ENCODE measurements at places on chromosomes 4 and X. TPM values are rescaled to one million over a fixed set of nuclear protein-coding genes. Genes with fewer than 3 reads are reported as not detected.
A peak's percentile ranks its signal among the peaks of the same experiment; 100 is the strongest.

PHOX2B gene
- not detected for total RNA-seq

- H3K4me1 ChIP-seq, result no peaks in the 10 kb centered on the region
- no peak for DNase-seq
- no peaks in the 10 kb centered on the region for H3K27me3 ChIP-seq
- no peak overlapping the region for H3K27ac ChIP-seq
Observed at GRCh38 chr4:8643441-8643840, 50.9 kb downstream of the CPZ start.

MAGEA2 gene
- not detected for total RNA-seq

GRCh38 chr4:65880594-65880993 lies 210.3 kb upstream of the EPHA5 start:
- H3K4me3 ChIP-seq, result no peak overlapping the region
- no peaks in the 10 kb centered on the region for H3K36me3 ChIP-seq
- DNase-seq, result no peak
- H3K27ac ChIP-seq, result no peak overlapping the region

MND1 gene
- 35.1 TPM for total RNA-seq

MAGEA12 gene
- total RNA-seq, result not detected

GRCh38 chrX:113929004-113929403 lies 654.9 kb upstream of the HTR2C start:
- no peak overlapping the region for H3K27ac ChIP-seq
- H3K27me3 ChIP-seq, result no peaks in the 10 kb centered on the region
- no peaks in the 10 kb centered on the region for H3K36me3 ChIP-seq
- H3K4me1 ChIP-seq, result no peaks in the 10 kb centered on the region

DNA sequence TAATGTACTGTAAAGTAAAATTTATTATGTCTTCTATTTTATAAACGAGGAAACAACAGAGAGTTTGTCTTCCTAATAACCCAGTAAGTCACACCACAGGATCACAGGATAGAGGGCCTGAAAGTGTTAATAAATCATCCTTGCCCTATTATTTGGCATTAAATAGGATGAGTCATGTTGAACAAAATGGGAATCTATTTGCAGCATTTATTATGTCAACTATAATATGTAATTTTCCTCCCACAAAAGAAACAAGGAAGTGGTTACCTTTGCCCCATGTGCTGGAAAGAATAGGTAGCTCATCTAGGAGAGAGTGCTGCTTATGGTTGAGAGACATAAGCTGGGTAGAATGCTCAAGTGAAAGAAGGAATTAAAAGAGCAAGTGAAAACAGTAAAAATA lies 237.6 kb upstream of the NDST3 start:
- no peak overlapping the region for H3K4me3 ChIP-seq
- DNase-seq, result no peak
- H3K27ac ChIP-seq, result no peak overlapping the region
- no peaks in the 10 kb centered on the region for H3K27me3 ChIP-seq
- H3K36me3 ChIP-seq, result no peaks in the 10 kb centered on the region

GRCh38 chrX:115504167-115504566 lies 56.8 kb upstream of the PLS3 start:
- no peaks in the 10 kb centered on the region for H3K36me3 ChIP-seq
- no peaks in the 10 kb centered on the region for H3K27me3 ChIP-seq
- no peak for DNase-seq
- H3K4me1 ChIP-seq, result no peaks in the 10 kb centered on the region
- H3K4me3 ChIP-seq, result no peak overlapping the region

DNA sequence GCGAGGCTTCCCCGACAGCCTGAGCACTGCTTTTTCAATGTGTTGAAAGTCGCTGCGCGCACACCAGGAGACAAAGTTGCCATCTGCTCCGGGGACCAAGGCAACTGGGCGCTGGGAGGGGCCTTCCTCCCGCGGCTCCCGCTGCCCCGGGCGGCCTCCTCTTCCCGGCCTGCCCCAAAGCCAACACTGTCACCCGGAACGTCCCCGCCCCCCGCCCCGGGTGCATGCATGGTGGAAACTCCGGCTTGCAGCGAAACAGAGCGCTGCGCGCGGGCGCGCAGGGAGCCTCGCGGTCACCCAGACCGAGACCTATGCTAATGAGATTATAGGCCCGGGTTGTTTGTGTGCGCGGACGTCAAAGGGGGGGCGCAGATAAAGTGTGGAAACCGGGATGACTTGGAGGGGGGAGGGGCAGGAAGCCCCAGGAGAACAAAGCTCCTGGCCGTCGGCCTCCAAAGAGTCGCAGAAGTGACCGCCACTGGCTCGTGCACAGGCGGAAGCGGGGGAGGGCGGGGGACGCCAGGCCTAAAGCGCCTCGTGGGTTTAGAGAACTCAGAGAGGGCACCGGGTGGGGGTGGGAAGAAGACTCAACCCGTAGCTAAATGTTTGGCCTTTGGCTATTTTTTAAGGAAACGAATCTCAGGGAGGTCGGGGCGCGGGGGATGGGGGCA lies 88.8 kb downstream of the BCOR start:
- no peaks in the 10 kb centered on the region for H3K27me3 ChIP-seq
- no peak overlapping the region for H3K4me3 ChIP-seq
- no peak overlapping the region for H3K27ac ChIP-seq
- H3K36me3 ChIP-seq, result no peaks in the 10 kb centered on the region
- H3K4me1 ChIP-seq, result peaks cover 33% of the 10 kb centered on the region

DNA sequence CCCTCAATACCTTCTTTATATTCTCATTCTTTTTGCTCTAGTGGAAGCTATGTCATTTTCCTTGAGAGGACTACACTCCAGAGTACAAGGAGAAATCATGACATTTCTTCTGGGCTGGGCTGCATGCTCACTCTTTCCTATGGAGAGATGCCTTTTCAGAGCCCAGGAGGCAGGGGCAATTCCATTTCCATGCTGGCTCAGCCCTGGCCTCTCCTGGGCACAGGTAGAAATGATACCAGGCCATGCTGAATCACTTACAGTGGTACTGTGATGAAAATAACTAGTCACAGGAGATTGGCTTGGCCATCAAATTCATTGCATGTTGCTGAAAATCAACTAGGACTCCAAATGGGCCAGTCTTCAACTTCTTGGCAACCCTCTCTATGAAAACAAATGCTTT lies 34.0 kb upstream of the PPARGC1A start:
- H3K27ac ChIP-seq, result peak overlapping the region; percentile 58
- H3K27me3 ChIP-seq, result no peaks in the 10 kb centered on the region
- DNase-seq, result no peak
- no peak overlapping the region for H3K4me3 ChIP-seq

DNA sequence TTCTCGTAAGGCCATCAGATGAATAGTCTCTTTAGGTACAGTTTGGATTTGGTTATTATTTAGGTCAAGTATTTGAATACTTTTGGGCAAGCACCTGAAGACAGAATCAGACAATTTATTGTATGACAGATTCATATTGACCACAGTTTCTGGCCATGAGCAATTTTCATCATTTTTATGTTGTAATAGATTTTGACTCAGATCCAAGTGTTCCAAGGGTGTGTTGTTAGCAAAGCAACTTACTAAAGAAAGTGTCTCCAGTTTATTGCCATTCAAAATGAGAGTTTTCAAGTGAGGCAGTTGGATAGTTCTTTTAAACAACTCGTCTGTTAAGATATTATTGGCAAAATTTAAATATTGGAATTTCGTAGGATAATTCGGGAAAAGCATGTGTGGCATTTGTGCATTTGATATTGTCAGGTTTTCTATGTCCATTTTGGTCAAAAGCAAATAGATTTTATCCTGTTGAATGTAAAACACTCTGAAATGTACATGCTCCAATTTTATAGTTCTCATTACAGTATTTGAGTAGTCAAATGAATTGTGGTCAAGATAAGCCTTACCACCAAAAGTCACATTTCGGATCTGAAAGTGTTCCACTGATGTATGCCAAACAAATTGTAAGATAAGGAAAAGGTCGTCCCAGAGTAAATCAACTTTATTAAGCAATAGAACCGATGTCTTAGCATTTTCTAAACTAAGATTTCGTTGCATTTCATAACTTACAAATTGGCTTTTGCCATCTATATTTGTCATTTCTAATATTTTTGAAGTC lies 8.4 kb downstream of the TLR10 start:
- DNase-seq, result no peak
- H3K4me1 ChIP-seq, result peaks cover 4% of the 10 kb centered on the region
- H3K4me3 ChIP-seq, result no peak overlapping the region
- H3K36me3 ChIP-seq, result no peaks in the 10 kb centered on the region

DNA sequence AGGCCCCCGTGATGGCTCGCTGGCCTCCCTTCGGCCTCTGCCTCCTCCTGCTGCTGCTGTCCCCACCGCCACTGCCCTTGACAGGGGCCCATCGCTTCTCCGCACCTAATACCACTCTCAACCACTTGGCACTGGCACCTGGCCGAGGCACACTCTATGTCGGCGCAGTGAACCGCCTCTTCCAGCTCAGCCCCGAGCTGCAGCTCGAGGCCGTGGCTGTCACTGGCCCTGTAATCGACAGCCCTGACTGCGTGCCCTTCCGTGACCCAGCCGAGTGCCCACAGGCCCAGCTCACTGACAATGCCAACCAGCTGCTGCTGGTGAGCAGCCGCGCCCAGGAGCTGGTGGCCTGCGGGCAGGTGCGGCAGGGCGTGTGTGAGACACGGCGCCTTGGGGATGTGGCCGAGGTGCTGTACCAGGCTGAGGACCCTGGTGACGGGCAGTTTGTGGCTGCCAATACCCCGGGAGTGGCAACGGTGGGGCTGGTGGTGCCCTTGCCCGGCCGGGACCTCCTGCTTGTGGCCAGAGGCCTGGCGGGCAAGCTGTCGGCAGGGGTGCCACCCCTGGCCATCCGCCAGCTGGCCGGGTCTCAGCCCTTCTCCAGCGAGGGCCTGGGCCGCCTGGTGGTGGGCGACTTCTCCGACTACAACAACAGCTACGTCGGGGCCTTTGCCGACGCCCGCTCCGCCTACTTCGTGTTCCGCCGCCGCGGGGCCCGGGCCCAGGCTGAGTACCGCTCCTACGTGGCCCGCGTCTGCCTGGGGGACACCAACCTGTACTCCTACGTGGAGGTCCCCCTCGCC lies 3.0 kb downstream of the PLXNB3 start:
- H3K36me3 ChIP-seq, result no peaks in the 10 kb centered on the region
- no peak overlapping the region for H3K27ac ChIP-seq
- H3K27me3 ChIP-seq, result no peaks in the 10 kb centered on the region
- DNase-seq, result no peak

STAP1 gene
- not detected for total RNA-seq

BRS3 gene
- not detected for total RNA-seq

- no peaks in the 10 kb centered on the region for H3K36me3 ChIP-seq
- no peaks in the 10 kb centered on the region for H3K4me1 ChIP-seq
- no peaks in the 10 kb centered on the region for H3K27me3 ChIP-seq
- no peak overlapping the region for H3K4me3 ChIP-seq
Observed at GRCh38 chrX:94454606-94455005, 780.6 kb downstream of the FAM133A start.

- no peaks in the 10 kb centered on the region for H3K4me1 ChIP-seq
- H3K4me3 ChIP-seq, result no peak overlapping the region
- H3K27me3 ChIP-seq, result no peaks in the 10 kb centered on the region
- no peak overlapping the region for H3K27ac ChIP-seq
- no peak for DNase-seq
Observed at GRCh38 chr4:70179811-70180210, 15.7 kb upstream of the ODAM start.

- H3K4me3 ChIP-seq, result no peak overlapping the region
- peak overlapping the region; percentile 29 for H3K27ac ChIP-seq
- peak; percentile 85 for DNase-seq
Observed at GRCh38 chr4:141652161-141652778, 15.9 kb downstream of the IL15 start.

FAT4 gene
- total RNA-seq, result 37.1 TPM
